Adrenal gland (tissue), 19 donors: ENCODE measurements at places on chromosomes 11 and 22. TPM values are rescaled to one million over a fixed set of nuclear protein-coding genes. Genes with fewer than 3 reads are reported as not detected.

DNA sequence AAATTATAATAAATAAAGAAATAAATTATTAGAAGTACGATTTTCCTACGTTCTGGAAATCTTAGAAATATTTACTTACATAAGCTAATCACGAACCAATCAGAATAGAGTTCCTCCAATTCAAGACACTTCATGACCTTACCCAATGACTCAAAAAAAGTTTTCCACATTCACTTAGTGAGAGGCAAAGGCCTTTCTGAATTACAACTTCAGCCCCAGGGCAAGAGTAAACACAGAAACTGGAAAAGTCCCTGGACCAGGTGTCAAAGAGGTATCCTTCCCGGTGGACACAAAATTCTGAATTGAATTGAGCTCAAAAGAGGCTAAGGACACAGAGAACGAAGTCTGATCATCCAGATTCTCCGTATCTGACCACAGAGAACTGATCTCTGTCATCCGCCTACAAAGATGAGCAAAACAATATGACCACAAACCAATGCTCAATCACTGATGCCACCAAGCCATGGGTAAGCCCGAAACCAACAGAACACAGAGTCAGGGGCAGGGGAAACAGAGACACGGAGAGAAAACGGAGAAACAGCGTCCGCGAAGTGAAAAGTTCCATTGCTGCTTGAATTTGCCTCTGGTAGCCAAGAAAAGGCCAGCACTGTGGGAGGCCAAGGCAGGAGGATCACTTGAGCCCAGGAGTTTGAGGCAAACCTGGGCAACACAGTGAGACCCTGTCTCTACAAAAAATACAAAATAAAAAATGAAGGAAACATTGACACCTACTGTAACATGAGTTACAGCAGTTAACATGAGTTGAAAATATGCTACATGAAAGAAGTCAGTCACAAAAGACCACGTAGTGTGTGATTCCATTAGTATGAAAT, 6.8 kb downstream of the BID start:
- DNase-seq = no peak

GRCh38 chr11:134196756-134197155, 27.0 kb downstream of the NCAPD3 start:
- no peak for DNase-seq

DNA sequence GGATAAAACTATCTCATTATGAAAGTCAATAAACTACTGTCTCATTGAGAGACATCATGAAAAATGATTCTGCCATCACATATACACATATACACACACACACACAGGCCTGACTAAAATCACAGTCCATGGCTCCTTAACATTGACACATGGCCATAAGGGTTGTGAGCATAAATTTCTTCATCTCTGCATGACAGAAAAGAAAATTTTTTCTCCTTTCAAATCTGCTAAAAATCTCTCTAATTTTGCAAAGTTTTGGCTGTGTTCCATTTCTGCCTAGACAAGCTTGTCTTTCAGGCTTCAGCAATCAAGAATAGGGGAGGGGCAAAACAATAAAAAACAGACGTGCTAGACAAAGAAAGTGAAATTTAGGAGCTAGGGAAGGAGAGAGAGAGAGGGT, 324.5 kb downstream of the LRRC4C start:
- DNase-seq = no peak

DNA sequence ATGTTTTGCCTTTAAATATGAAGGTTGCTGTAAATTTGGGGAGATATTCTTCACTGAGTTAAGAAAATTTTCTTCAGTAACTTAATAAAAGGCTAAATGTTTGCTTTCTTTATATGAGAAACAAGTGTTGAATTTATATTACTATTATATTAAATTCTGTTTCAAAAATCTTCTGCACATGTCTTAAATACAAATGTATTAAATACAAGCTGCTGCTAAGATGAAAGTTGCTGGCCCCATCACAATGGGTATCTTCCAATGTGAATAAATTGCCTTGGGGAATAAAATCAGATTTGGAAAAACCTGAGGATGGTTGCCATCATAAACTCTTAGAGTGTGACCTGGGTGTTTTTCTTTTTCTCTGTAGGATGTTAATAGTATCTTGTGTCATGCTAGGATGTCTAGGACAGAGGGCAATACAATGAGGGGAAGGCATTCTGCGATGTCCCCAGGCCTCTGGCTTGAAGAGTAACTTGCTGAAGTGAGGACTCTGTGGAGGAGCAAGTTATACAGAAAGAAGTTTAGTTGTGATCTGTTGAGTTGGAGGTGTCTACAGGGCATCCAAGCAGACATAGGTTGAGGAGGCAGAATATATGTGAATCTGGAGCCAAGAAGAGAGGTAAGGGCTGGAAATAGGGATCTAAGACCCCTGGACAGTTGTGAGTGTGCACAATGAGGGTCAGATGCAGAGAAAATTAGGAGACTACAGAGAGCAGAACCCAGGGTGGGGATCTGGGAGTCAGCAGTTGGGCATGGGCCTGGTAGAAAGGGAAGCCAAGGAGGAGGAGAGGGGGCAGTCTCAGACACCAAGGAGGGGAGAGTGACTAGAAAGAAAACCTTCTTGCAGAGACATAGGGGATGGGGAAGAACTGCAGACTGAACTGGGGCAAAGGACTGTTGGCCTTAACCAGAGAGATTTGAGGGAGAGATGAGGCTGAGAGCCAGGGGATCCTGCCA, 4.8 kb downstream of the IGLL5 start:
- no peak for DNase-seq

- no peak for DNase-seq
Measured at GRCh38 chr22:27201741-27202140, 544.4 kb downstream of the MIAT start.

GRCh38 chr22:48855593-48856307, 971.9 kb downstream of the BRD1 start:
- DNase-seq = no peak

DNA sequence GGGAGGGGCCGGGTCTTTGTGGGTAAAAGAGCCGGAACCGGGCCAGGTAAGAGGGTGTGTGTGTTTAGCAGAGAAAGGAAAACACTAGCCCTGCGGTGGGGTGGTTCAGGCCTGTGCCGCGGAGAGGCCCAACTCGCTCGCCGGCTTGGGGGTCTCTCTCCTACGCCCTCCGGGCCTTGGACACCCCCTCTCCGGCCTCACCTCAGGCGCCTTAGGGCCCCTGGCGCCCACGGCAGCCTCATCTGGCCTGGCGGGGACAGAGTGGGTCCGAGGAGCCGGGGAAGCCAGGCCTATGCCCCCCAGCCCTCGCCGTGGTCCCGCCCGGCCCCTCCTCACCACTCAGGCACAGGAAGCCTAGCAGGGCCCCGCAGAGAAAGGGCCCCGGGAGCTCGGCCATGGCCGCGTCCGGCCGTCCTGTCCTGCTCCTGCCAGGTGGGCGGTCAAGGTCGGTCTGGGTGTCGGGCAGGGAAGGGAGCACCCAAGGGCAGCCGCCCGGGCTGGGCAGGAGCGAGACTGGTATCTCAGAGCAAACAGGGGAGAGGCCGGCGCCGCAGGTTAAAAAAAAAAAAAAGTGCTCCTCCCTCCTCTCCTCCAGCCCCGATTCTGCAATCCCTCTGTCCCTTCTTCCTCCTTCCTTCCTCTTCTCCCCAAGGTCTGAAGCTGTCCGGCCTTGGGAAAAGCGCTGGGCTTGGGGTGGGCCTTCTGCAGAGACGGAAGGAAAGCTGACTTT, at the start of gene VSIG2:
Gene VSIG2 (minus strand): TSS at position 515 of the 730 bp plus-strand sequence. CDS start 118 bp downstream, at position 397.
- DNase-seq = no peak

- DNase-seq = no peak
Measured at GRCh38 chr11:28107191-28107749, 686 bp downstream of the KIF18A start.

GRCh38 chr11:36818410-36818809, 220.4 kb upstream of the RAG2 start:
- no peak for DNase-seq

- no peak for DNase-seq
Measured at GRCh38 chr11:57484141-57484710, 23.9 kb downstream of the RTN4RL2 start.

TMPRSS13 gene
- 1.0 TPM for polyA plus RNA-seq

PYGM gene
- polyA plus RNA-seq = 4.8 TPM

HBG2 gene
- polyA plus RNA-seq = not detected

FBLN1 gene
- polyA plus RNA-seq = 139 TPM

SLC22A12 gene
- not detected for polyA plus RNA-seq

PRODH gene
- polyA plus RNA-seq = 1.2 TPM
